ENCODE measurements at places on chromosomes 5 and 9. TPM values are rescaled to one million over a fixed set of nuclear protein-coding genes. Genes with fewer than 3 reads are reported as not detected.

Gene LSM11
- 2.0 TPM for polyA plus RNA-seq

Gene CCDC152
- 42.6 TPM for polyA plus RNA-seq

Gene AK8
- not detected for polyA plus RNA-seq

Gene BNC2
- 11.1 TPM for polyA plus RNA-seq

- H3K27ac ChIP-seq: no peak overlapping the region
- no peaks in the 10 kb centered on the region for H3K27me3 ChIP-seq
- H3K36me3 ChIP-seq: no peaks in the 10 kb centered on the region
- no peaks in the 10 kb centered on the region for H3K4me1 ChIP-seq
These were observed 24.4 kb upstream of the VDAC1 start for GRCh38 chr5:134029156-134029555.

Gene CARTPT
- 0.53 TPM for polyA plus RNA-seq

DNA sequence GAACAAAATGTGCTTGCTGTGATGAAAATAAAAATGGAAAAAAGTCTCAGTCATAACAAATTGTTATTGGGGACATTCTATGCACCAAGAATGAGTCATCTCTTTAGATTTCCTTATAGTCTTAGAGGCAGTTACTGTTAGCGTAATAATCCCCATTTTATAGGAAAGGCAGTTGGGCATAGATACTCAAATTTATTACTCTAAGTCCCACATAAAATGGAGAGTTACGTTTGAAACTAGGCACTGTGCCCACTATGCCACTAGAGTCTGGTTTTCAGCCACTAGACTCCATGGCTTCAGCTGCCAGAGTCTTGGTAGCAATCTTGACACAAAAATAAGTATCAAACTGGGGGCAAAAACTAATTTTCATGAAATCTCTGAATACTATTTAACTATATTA is 317.9 kb upstream of the MEF2C start:
- DNase-seq: no peak
- no peak overlapping the region for H3K4me3 ChIP-seq
- no peaks in the 10 kb centered on the region for H3K36me3 ChIP-seq
- H3K27me3 ChIP-seq: no peaks in the 10 kb centered on the region

DNA sequence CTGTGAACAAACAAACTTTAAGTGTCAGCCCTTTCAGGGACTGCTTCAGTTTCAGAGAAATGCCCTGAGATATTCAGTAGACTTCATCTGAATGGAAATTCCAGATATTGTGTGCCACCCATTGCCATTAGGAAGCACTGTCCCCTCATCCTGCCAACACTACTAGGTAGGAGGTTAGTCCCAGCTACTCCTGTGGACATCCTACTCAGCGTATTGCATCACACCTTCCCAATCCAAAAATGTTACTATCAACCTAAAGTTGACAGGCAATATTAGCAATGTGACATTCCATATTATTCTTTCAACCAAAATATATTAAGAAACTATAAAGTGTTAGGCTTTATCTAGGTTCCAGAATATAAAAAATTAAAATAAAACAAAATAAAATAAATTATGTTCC is 552.0 kb upstream of the ST8SIA4 start:
- no peak overlapping the region for H3K4me3 ChIP-seq
- H3K27me3 ChIP-seq: no peaks in the 10 kb centered on the region
- no peak overlapping the region for H3K27ac ChIP-seq
- no peak for DNase-seq

DNA sequence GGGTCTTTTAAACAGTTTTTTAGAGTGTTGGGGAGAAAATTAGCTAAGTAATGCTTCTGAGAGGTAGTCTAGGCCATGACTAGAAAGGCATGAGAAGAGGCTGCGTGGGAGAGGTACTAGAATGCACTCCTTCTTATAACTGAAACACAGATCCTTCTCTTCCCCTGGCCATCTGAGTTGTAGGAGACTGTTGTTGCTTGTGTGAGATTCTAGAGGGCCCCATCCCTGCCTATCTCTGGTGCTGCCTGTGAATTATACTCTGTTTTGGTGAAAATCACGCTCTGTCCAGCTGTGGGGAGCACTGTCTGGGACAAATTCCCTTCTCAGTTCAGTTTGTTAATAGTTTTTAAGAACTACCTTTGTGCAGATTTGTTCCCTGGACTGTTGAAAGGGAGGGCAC is 37.5 kb downstream of the MAP1B start:
- no peaks in the 10 kb centered on the region for H3K4me1 ChIP-seq
- H3K27me3 ChIP-seq: peaks cover 3% of the 10 kb centered on the region
- no peak overlapping the region for H3K27ac ChIP-seq
- H3K36me3 ChIP-seq: no peaks in the 10 kb centered on the region

GRCh38 chr5:168658394-168658793 is 79.2 kb upstream of the PANK3 start:
- H3K27ac ChIP-seq: peak overlapping the region; percentile 82
- no peaks in the 10 kb centered on the region for H3K27me3 ChIP-seq
- H3K36me3 ChIP-seq: no peaks in the 10 kb centered on the region
- no peak for DNase-seq
- peaks cover 48% of the 10 kb centered on the region for H3K4me1 ChIP-seq

DNA sequence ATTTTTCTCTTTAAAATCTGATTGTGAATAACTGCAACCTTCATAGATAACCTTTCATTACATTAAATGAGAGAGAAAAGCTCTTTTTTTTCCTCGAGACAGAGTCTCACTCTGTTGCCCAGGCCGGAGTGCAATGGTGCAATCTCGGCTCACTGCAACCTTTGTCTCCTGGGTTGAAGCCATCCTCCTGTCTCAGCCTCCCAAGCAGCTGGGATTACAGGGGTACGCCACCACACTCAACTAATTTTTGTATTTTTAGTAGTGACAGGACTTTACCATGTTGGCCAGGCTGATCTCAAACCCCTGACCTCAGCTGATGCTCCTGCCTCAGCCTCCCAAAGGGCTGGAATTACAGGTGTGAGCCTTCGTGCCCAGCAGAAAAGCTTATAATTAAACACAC is 69.9 kb upstream of the ERBIN start:
- no peak for DNase-seq
- H3K4me3 ChIP-seq: no peak overlapping the region
- peaks cover 42% of the 10 kb centered on the region for H3K27me3 ChIP-seq
- H3K4me1 ChIP-seq: no peaks in the 10 kb centered on the region

DNA sequence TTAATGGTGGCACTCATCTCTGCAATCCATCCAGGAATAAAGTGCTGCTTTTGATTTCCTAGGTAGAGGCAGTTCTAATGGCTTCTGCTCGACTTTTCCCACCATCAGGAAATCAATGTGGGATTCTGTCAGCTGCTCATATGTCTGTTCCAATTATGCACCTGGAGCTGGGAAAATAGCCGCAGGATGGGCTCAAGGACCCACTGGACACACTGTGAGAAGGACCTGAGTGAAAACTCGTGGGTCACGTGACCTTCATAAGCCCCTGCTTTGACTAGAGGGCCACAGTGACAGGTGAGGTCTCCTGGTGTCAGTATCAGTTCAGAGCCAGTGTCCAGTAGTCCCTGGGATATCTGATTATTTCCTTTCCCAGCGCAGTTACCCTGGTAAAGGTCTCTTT is 17.9 kb upstream of the PTGES start:
- no peaks in the 10 kb centered on the region for H3K4me1 ChIP-seq
- no peak overlapping the region for H3K4me3 ChIP-seq
- no peak for DNase-seq
- H3K27ac ChIP-seq: no peak overlapping the region

GRCh38 chr9:87127978-87128614 is 180.8 kb upstream of the GAS1 start:
- no peaks in the 10 kb centered on the region for H3K27me3 ChIP-seq
- no peak overlapping the region for H3K27ac ChIP-seq
- H3K36me3 ChIP-seq: no peaks in the 10 kb centered on the region
- H3K4me1 ChIP-seq: no peaks in the 10 kb centered on the region
- DNase-seq: no peak
- no peak overlapping the region for H3K4me3 ChIP-seq

DNA sequence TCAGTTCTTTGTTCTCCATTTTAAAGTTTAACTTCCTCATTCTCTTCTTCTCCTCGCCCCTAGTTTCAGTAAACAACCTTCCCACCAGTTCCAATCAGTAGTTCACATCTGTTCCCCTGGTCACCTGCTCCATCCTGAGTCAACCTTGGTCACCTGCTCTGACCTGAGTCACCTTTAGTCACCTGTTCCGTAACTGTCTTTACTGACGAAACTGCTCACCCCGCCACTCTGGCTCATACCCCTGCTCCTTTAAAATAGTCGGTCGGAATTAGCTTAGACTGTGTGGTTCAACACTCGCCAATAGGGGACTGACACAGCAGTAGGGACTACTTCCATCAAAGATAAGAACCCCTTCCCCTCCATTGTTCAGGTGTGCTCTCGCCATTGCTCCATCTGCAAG is 76.3 kb upstream of the GPBP1 start:
- DNase-seq: no peak
- no peaks in the 10 kb centered on the region for H3K27me3 ChIP-seq
- H3K27ac ChIP-seq: no peak overlapping the region
- H3K4me3 ChIP-seq: no peak overlapping the region
- H3K36me3 ChIP-seq: no peaks in the 10 kb centered on the region

- no peak overlapping the region for H3K4me3 ChIP-seq
- H3K27ac ChIP-seq: no peak overlapping the region
- no peaks in the 10 kb centered on the region for H3K36me3 ChIP-seq
- H3K27me3 ChIP-seq: no peaks in the 10 kb centered on the region
- DNase-seq: no peak
- no peaks in the 10 kb centered on the region for H3K4me1 ChIP-seq
These were observed 213.9 kb downstream of the IRX2 start for GRCh38 chr5:2537378-2538145.

DNA sequence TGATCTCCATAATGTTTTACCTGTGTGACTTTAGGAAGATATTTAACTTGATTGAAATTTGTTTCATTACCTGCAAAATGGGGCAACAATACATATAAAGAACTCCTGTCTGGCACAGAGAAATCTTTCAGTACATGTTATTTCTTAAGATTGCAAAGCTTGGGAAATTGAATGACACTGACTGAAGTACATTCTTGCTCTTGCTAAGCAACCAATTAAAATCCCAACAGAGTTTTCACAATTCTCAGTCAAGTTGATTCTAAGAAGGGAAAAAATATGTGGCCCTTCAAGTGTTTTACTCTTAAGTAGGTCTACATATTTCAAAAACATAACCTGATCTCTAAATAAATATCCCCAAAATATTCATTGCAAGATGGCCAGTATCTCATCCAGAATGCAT is 2187.0 kb upstream of the ACO1 start:
- no peaks in the 10 kb centered on the region for H3K27me3 ChIP-seq
- H3K36me3 ChIP-seq: no peaks in the 10 kb centered on the region
- no peak for DNase-seq
- no peaks in the 10 kb centered on the region for H3K4me1 ChIP-seq
- H3K4me3 ChIP-seq: no peak overlapping the region

GRCh38 chr5:177498013-177498787 is 796 bp upstream of the PDLIM7 start:
- H3K36me3 ChIP-seq: peaks cover 23% of the 10 kb centered on the region
- peaks cover 20% of the 10 kb centered on the region for H3K27me3 ChIP-seq
- H3K4me3 ChIP-seq: peak overlapping the region; percentile 54

- H3K4me1 ChIP-seq: peaks cover 8% of the 10 kb centered on the region
- DNase-seq: no peak
- H3K27me3 ChIP-seq: no peaks in the 10 kb centered on the region
- no peak overlapping the region for H3K27ac ChIP-seq
- no peaks in the 10 kb centered on the region for H3K36me3 ChIP-seq
These were observed 280.0 kb upstream of the ANKRD55 start for GRCh38 chr5:56513141-56513540.

Gene DBH
- 0.13 TPM for polyA plus RNA-seq

DNA sequence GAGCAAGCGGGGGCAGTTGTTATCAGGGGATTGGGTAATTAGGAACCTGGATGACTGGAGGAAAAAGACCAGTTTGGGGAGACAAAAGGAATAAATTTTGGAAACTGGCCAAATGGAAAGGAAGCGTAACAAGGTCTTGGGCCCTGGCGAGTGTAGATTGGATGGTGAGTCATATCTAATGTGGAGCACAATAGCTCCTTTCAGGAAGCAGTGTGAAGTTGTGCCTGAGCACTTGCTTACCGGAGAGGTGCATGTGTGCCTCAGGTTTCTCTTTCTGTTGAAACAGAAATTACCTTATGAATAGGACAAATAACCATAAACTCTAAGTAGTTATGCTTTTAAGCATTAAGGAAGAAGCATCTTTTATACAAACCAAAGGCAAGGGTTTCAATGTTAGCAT is 176.4 kb downstream of the KIF4B start:
- H3K27ac ChIP-seq: no peak overlapping the region
- DNase-seq: no peak
- no peaks in the 10 kb centered on the region for H3K36me3 ChIP-seq
- no peak overlapping the region for H3K4me3 ChIP-seq
- H3K4me1 ChIP-seq: no peaks in the 10 kb centered on the region

GRCh38 chr5:76419597-76420298 is 16.7 kb downstream of the IQGAP2 start:
- no peaks in the 10 kb centered on the region for H3K27me3 ChIP-seq
- peaks cover 1% of the 10 kb centered on the region for H3K36me3 ChIP-seq
- no peak overlapping the region for H3K4me3 ChIP-seq
- H3K4me1 ChIP-seq: peaks cover 6% of the 10 kb centered on the region
- no peak overlapping the region for H3K27ac ChIP-seq

Gene IFNA2
- not detected for polyA plus RNA-seq

- no peaks in the 10 kb centered on the region for H3K36me3 ChIP-seq
- peak overlapping the region; percentile 94 for H3K27ac ChIP-seq
- peak; percentile 54 for DNase-seq
- no peaks in the 10 kb centered on the region for H3K4me1 ChIP-seq
- H3K27me3 ChIP-seq: no peaks in the 10 kb centered on the region
These were observed 19.8 kb downstream of the EXOSC2 start for GRCh38 chr9:130713286-130713960.

- no peak overlapping the region for H3K4me3 ChIP-seq
- no peaks in the 10 kb centered on the region for H3K4me1 ChIP-seq
- H3K27me3 ChIP-seq: no peaks in the 10 kb centered on the region
These were observed 41.7 kb downstream of the TMEM161B start for GRCh38 chr5:88226881-88227450.

GRCh38 chr9:28332648-28333047 is 759.4 kb upstream of the C9orf72 start:
- no peak for DNase-seq
- no peaks in the 10 kb centered on the region for H3K36me3 ChIP-seq
- no peak overlapping the region for H3K4me3 ChIP-seq

DNA sequence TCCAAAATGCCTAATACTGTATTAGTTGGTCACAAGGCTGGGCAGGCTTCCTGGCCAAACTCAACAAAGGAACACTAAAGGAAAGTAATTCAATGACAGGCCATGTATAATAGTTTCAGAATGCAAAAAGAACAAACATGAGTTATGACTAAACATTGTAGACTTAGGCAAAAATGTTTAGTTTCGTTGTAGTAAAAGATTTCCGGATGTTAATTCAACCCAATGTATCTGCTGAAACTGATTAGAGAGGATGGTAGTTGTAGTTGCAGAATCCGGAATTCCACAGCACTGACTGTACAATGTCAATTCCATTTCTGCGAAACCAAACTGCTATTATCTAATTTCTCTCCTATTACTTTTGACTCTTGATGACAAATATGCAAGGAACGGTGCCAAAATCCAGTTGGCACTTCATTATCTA is 117.9 kb upstream of the FST start:
- no peaks in the 10 kb centered on the region for H3K27me3 ChIP-seq
- H3K36me3 ChIP-seq: no peaks in the 10 kb centered on the region
- no peak overlapping the region for H3K4me3 ChIP-seq
- no peak overlapping the region for H3K27ac ChIP-seq

- no peak overlapping the region for H3K27ac ChIP-seq
- H3K4me3 ChIP-seq: no peak overlapping the region
- H3K36me3 ChIP-seq: peaks cover 4% of the 10 kb centered on the region
- no peaks in the 10 kb centered on the region for H3K27me3 ChIP-seq
- H3K4me1 ChIP-seq: no peaks in the 10 kb centered on the region
- DNase-seq: no peak
These were observed 407.7 kb downstream of the KDM4C start for GRCh38 chr9:7165331-7165975.

Gene CDH10
- polyA plus RNA-seq: 0.32 TPM

- no peaks in the 10 kb centered on the region for H3K4me1 ChIP-seq
- H3K36me3 ChIP-seq: no peaks in the 10 kb centered on the region
- no peaks in the 10 kb centered on the region for H3K27me3 ChIP-seq
- H3K27ac ChIP-seq: no peak overlapping the region
- no peak for DNase-seq
These were observed 185.0 kb downstream of the SEMA6A start for GRCh38 chr5:116389601-116390000.

Measured in small intestine (tissue), 16 donors.